ENCODE measurements at places on chromosomes 11 and 22.

DNA sequence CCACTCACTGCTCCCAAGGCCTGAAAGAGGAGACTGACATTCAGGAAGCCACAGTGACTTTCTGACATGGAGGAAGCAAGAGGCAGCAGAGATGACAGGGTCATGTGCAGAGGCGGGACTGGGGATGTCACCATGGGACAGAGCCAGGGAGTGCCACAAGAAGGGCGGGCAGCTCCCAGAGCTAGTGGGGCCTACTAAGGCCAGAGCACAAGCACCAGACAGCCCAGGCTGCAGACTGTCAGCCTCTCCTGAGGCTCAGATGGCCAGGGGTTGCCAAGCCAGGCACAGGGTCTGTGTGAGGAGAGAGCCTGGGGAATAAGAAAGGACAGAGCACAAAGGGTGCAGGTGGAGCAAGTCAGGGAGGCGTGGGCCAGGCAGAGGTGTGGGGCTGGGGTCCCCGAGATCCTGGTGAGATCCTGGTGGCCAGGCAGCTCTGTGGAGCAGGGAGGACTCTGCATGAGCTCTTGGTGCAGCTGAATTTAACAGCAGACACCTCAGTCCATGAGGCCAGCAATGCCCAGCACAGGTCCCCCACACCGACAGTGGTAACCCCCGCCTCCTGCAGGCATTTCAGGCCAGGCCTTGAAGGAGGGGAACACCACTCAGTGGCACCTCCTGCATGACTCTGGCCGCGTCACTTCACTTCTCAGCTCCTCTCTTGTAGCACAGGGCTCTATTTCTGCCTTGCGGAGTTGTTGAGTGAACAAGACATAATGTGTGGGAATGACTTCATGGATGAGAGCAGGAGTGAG, 52.3 kb downstream of the SGSM3 start:
- no peak for DNase-seq

GRCh38 chr22:38300197-38300945, 16.9 kb downstream of the CSNK1E start:
- DNase-seq = no peak

DNA sequence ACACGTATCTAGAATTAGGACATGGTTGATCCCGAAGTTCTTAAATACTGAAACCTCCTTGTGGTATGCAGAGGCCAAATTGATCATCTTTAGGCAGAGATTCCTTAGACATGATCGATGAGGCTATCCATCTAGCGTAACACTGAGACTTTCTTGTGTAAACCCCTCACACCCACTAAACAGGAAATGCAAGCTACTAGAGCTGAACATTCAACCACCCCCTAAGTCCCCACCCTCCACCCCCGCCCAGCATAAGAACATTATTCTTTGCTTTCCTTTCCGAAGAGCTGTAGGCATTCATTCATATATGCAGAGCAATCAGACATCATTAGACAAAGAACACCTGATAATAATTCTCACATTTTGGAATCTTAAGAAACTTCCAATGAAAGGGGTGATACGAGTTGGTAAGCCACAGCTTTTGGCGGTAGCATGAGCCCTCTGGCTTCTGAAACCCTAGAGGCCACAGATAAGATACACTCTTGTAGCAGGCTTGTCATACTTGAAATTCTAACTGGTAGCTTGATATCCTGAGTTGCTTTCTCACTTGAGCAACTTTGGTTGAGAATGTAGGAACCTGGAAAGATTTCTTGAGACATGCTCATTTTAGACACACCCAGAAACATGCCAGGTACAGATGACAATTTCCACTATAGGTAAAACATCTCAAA, 42.2 kb downstream of the FLI1 start:
- peak; percentile 24 for DNase-seq

- DNase-seq = no peak
Measured at GRCh38 chr11:38547462-38547861, 1949.4 kb upstream of the RAG2 start.

- no peak for DNase-seq
Measured at GRCh38 chr11:62930666-62931065, 9.5 kb upstream of the CHRM1 start.

GRCh38 chr22:38953577-38954413, 3.6 kb upstream of the APOBEC3A start:
- peak; percentile 57 for DNase-seq

DNA sequence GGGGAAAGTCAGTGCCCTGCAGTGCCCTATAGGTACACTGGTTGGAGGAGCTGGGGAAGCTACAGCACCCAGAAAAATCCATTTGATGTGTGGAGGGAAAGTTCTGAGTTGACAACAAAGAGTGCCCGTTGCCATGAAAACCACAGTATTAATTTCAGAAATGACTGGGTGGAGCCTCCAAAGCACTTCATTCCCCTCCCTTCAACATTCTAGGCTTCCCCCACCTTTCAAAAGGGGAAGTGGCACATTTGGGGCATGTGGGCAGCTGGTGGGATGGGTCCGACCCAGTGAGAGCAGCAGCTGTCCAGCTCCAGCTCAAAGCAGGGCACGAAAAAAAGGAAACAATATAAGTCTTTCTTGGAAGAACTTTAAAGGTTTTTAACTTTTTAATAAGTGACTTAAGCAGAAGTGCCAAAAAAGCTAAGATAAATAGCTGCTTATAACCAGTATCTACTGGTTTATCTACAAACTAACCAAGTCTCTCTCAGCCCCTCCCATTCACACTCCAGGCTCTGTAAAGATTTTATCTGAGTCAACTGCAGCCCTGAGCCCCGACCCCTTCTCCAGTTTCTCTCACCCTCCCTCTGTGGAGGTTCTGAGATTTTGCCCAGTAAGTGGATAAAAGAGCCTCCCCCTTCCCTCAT, 9.0 kb upstream of the AHNAK start:
- DNase-seq = peak; percentile 89

DNA sequence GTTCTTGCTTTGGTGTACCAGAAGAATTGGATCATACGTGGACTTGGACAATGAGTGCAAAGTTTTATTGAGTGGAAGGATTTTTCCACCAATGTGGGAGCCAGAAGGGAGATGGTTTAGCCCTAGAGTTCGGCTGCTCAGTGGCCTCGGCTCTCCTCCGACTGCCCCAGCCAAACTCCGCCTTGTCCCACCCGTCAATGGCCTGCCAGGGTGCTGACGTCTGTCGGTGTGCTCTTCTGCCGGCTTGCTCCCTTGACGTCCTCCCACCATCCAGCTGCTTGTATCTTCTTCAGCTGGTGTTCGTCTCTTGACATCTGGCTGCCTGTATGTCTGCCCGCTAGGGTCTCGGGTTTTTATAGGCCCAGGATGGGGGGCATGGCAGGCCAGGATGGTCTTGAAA, 154.8 kb downstream of the APOL5 start:
- no peak for DNase-seq

- no peak for DNase-seq
Measured at GRCh38 chr11:23490557-23491235, 630.4 kb upstream of the CCDC179 start.

DNA sequence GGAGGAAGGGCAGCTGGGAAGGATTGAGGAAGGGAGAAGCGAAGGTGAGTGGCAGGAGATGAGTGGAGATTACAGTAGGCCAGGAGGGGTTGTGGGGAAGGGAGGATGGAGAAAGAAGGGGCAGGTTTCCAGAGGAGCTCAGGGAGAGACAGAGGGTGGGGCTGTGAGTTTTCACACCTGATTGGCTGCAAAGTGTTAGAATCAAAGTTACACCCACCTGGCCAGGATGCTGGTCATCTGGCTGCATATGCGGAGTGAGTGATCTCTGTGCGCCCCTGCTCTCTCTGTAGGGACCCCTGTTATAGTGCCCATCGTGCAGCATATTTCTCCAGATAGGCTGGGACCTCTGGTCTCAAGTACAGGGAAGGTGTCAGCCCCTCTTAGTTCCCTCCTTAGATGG, 18.3 kb downstream of the AMPD3 start:
- no peak for DNase-seq

GRCh38 chr11:87719326-87720073, 455.7 kb downstream of the RAB38 start:
- DNase-seq = no peak

DNA sequence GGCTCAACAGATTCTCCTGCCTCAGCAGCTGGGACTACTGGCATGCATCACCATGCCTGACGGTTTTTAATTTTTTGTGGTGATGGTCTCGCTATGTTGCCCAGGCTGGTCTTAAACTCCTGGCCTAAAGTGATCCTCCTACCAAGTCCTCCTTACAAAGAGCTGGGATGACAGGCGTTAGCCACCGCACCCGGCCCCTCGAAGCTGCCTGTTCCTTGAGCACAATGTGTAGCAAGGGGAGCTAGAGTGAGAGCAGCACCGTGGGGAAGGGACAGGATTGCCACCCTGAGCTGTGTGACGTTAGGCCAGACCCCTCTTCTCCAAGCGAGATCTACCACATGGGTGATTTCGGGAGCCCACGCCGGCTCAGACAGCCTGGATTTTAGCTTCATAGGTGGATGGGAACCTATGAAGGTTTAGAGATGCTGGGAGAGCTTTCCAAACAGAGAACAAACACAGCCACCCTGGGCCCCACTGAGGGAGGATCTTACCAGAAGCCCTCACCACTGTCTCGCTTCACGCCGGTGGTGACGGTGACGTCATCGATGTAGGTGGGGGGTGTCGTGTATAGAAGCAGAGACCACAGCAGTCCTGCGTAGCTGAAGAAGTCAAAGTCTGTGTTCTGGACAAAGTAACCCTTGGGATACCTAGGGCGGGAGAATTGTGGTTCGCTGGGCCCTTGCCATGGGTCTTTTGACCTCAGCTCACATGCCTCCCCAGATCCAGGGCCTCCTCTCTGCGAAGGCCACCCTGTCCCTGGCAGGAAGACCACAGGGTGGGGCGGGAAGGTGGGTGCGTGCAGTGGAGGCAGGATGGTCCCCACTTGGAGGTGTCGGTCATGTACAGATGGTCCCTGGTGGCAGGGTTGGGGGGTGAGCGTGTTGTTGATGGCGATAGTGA, 23.1 kb downstream of the RGL4 start:
- DNase-seq = no peak

GRCh38 chr11:12170984-12171383, 60.6 kb downstream of the MICAL2 start:
- no peak for DNase-seq

DNA sequence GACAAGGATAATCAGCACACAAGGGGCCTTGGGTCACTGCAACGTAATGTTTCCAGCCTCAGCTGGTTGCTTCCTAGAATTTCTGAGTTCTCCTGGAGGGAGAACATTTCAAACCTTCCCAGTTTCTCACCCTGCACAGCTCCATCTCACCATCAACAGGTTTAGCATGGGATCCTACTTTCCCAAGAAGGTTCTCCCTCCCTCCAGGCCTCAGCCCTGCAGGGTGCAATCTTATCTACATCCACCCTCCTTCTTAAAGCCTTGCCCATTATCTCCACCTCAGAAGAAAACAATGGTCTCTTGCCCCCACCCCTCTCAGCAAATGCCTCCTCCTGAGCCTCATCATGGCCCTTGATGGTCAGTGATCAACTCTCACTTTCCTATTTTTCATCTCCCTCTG, 23.6 kb downstream of the CADM1 start:
- no peak for DNase-seq

DNA sequence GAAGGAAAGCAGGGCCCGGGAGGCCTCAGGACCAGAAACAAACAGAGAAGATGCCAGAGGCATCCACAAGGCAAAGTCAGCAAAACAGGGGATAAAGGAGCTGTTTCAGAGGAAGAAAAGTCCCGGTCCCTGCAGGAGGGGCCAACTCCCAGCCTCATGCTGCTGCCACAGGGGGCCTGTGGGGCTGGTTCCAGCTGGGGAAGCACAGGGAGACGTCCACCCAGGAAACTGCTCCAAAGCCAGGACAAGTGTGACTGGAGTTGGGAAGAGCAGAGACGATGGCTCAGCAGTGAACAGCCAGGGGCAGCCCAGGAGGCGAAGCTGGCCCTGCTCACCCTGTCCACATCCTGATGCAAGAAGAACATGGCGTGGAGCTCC, 454.4 kb downstream of the BRD1 start:
- DNase-seq = no peak

DNA sequence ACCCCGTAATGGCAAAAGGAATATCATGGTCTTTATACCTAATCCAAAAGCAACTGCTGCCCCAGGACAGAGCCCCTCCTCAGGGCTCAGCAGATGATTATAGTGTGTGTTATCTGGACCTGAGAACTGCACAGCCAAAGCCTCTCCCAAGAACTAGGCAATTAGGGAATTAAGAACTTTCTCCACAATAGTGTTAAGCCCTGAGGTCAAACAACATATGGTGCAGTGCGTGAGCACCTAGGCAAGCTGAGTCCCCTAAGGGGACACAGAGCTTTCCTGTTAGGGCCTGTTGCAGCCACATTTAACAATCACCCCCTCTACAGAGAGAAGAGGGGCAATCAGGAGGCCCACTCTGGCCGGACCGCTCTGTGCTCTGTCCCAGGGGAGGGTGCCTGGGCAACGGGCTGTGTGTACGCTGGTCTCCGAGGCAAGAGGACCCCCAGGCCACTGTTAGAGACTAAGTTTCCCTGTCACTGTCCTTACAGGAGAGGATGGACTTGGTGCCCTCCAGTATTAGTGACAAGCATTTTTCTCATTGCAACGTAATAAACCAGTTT, 1.4 kb upstream of the KCNJ5 start:
- DNase-seq = no peak

DNA sequence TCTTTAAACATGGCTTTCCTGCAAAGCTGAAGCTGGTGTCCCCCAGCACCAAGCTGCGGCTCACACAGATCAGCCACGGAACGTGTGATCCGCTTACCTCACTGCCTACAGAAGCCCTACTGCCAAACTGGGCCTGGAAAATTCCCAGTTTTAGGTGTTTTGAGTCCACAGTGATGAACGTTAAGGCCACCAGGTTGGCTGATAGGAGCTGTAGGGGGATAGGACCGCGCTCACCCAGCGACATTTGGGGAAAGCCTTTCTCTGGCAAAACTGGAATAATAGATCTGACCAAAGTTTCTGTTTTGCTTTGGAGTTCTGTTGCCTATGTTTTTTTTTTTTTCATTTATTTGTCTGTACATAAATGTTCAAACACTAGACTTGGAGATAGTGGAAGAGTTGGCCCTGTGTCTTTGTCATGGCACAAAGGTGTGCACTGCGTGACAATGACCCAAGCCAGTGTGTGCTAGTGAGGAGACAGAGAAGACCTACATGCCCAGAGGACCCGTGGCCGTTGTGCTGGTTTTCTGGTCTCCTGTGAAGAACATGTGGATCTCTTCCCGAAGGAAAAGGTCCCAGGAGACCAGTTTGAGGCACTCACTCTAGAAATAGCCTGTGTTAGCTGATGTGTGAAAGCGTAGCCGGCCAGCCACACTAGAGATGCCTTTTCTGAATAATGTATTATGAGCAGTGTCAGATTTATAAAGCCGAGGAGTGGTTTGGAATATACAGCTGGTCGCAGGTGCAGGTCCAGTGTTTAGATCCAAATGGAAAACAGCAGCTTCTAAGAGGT, 15.0 kb downstream of the ASPHD2 start:
- DNase-seq = no peak
